T-helper 17 cell (primary cell): ENCODE measurements at places on chromosomes 5 and 9.

DNA sequence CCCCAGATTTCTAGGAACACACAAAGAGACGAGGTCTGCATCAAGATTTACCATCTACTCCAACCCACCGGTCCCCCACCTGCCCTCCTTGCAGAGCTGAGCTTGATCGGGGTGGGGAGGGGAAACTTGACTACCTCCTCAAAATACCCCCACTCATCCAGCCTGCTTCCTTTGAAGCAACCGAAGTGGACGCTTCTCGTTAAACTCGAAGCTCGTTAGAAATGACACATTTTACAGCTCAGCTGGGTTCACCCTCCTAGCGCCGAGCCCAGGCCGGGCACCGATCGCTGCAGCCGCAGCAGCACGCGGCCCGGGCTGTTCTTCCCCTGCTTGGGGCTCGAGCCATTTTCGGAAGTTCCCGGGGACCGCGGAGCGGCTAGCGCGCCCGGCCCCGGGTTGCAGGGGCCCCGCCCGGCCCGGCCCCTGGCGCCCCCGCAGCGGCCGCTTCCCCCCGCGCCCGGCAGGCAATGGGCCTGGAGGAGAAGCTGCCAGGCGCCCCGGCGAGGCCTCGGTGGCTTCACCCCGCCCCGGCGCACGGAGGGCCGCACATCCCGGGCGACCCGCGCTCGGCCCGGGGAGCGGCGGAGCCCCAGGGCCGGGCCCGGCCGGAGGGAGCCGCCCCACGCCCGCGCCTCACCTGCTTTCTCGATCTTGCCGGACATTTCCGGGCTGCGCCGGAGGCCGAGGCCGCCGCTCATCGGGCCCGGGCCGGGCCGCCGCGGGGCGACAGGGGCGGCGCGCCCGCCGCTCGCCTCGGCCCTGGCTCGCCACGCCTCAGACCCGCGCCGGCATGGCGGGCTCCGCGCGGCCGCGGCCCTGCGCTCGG is 530 bp downstream of the RAPGEF1 start:
- DNase-seq: peak; percentile 33

DNA sequence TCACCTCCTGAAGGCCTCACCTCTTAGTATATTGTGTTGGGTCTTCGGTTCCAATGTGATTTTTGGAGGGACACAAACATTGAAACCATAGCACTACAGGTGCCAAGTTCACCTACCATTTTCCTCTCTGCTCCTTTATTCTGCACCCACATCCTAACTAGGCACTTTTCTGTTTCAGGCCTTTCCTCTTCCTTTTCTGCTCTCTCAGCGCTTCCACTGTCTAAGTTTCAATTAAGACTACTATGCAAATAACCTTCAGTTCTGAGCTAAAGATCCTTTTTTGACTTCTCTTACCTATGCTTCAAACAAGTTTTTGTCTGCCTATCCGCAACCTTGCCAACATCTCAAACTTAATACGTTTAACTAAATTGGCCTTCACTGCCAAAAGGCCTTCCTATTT is 25.4 kb upstream of the ZFYVE16 start:
- no peak for DNase-seq

DNA sequence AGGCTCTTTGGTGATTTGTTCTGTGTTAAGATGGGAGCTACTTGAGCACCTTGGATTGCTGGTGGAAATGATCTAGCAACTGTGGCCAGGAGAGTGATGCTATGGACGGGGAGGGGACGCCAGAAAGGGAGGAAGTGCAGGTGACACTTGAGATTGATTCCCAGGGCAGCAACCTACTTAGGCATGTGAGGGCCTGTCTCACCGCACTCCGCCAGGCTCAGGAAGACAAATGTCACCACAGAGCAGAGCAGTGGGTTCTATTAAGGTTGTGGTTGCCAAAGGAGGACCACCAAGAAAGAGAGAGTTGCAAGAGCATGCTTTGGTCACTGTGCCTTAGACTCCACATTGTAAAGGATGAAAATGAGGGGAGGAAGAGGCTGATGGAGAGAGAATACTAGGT is 404.3 kb downstream of the IRX1 start:
- no peak for DNase-seq

DNA sequence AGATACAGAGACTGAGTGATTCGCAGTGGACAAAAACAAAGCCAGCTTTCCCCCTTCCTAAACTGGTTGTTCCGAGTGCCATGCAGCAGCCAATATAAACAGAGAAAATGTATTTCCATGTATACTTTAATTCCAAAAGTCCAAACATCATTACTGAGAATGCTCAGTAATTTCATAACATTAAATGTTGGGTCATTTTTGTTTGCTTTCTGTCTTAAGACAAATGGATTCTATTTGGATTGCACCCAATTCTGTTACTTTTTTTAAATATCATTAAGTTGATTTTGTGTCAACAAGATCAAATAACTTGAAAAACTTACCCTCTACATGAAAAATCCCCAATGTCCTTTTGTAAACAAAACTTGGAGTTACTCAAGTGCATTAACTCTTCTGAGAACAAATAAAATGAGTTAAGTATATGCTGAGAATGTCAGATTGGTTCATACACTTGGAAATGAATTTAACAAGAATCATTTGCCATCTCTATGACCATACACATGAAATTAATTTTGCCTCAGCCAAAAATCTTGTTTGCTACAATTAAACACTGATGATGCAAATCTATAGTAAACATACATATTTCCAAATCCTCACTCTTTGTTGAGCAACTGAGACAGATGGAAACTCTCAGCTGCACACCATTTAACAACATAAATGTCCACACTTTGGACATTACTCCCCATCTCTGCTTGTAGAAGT is 19.4 kb downstream of the LURAP1L start:
- DNase-seq: no peak

DNA sequence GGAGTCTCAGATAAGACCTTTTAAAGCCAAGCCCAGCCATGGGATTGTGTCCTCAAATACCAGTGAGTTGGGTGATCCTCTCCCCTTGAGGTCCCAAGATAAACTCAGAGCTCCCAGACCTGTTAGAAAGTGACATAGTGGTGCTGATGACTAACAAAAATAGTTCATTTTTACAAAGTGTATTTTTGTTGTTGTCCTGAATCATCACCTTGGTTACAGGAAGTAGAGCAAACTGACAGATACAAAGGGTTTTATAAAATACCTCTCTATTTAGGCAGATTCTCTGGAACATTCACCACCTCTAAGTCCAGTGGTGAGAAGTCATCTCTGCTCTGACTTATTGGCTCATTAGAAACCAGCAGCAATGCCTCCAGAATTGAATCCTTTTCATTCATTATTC is 259.3 kb downstream of the CEMIP2 start:
- no peak for DNase-seq

DNA sequence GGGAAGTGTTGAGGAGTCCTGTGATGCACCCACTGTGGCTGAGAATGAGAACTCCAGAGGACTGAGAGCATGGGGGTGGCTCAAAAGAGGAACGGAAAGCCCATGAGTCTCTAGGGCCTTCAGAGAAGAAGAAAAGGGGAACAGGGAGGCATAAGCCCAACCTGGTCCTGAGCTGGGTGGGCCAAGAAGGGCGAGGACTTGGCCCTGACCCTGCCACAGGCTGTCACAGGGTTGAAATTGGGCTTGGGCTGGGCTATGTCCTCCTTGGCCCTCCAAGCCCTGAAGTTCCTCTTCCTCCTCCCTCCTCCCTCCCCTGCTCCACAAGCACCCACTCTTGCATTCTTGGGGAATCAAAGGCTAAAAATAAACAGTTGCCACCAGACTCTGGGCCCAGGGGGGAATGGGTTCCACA is 49.3 kb upstream of the PPARGC1B start:
- DNase-seq: no peak

DNA sequence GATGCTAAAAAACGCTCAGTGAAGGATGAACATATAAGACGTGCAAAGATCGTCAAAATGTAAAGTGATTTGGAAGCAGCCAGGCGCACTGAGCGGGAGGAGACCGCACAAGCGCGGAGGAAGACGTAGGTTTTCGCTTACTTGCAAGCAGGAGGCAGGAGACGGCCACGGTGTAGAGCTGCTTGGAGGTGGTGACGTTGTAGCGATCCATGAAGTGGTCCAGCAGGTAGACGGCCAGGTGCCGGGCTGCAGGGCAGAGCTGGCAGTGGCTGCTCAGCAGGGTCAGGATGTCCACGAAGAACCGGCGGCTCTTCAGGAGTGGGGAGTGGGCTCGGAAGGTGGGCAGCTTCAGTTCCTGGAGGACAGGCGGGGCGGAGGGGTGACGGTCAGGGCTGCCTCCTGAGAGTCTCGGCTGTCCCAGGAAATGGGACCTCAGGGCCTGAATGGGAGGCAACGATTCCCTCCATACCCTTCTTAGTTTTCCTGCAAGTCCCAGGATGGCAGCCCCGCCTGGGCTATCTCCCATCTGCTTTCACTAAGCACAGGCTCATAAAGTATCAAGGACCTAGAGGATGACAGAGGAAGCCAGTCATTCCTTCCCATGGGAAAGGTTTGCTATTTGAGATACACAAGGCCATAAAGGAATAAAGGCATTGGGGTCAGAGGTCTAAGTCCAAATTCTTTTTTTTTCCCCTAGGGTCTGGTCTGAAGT is 31.8 kb downstream of the CCNJL start:
- no peak for DNase-seq

DNA sequence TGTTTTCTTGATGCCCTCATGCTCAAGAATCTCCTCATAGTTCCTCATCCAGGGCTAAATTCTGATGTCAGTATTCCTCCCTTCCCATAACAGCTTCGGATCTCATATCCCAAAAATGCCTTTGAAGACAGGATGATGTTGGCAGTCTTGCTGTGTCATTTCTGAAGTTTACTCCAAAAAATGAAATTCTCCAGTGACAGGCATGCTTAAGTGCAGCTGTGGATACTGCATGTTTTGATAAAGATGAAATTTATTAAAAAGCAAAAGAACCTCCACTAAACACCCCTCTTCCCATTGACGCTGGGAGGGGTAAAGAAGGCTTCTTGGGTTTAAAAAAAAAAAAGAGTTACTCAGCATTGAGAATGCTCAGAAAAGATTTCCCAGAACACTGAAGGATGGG is 43.1 kb downstream of the NDST1 start:
- no peak for DNase-seq

- no peak for DNase-seq
These were observed 78.7 kb upstream of the SMIM23 start for GRCh38 chr5:171706736-171707441.

GRCh38 chr5:33065131-33065530 is 354.0 kb downstream of the NPR3 start:
- DNase-seq: no peak

DNA sequence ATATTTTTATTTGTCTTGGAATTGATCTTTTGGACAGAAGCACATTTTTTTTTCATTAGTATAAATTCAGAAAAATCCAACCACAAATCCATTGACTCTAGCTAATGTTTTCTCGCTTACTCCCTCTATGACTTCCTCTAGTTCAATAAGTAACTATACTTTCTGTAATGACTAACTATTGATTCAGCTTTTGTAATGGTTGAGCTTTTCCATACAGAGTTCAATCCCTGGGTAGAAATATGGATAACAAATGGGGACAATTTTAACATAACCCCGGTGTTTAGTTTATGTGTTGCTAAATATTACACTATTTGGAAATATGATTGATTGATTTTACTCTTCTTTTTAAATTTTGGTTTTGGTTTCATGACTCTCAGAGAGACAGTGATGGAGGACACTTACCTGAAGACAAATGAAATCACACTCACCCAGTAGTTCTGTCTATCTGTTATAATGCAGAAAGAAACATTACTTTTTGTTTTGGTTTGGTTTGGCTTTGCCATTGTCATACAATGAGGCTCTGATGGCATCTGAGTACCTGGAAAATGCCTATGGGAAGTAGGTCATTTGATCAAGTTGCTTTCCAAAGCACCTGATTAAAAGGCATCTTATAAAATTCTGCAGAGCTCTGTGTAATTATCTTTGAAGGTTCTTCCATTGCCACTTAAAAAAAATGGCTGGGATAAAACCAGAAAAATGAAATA is 309.7 kb upstream of the MPDZ start:
- DNase-seq: no peak

- no peak for DNase-seq
These were observed 46.4 kb upstream of the EDIL3 start for GRCh38 chr5:84430863-84431663.

DNA sequence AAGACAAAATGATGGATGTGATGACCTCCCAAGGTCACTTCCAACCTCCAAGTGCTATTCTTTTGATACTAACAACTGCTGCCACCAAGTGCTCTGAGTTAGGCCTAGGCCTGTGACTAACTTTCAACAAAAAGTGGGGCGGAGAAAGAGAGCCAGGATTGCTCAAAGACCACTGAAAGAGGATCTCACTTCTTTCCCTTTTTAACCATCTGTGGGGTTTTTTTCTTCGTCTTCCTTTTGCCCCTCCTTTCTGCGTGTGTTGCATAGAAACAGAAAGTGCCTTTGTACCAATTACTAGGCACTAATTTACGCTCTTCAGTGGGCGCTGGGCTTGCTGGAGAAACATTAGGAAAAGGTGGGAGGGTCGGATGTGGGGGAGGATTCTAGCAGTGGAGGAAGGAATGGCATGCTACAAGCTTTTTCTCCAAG is 8.0 kb downstream of the KLF9 start:
- DNase-seq: no peak

- no peak for DNase-seq
These were observed 42.5 kb upstream of the RASGRF2 start for GRCh38 chr5:80917631-80918030.

DNA sequence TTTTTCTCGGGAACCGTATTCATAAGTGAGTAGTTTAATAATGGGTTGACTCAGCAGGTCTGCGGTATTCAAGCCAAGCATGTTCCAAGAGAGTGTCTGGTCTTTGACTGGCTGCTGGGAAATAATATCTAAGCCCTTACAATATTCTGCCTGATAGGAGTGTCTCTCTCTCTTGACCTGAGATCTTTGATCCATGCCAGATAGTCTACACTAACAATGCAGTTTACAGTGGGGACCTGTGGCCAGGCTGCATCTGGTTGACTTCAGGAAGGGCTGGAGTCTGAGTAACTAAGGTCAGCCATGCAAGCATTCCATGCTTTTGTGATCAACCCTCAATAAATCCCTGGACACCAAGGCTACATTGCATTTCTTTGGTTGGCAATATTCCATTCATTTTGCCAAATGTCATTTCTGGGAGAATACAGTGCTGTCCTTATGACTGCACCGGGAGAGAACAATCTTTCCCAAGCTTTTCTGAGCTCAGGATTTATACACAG is 195.5 kb downstream of the SEMA5A start:
- no peak for DNase-seq

GRCh38 chr5:6737043-6737941 is 24.1 kb downstream of the TENT4A start:
- DNase-seq: no peak

DNA sequence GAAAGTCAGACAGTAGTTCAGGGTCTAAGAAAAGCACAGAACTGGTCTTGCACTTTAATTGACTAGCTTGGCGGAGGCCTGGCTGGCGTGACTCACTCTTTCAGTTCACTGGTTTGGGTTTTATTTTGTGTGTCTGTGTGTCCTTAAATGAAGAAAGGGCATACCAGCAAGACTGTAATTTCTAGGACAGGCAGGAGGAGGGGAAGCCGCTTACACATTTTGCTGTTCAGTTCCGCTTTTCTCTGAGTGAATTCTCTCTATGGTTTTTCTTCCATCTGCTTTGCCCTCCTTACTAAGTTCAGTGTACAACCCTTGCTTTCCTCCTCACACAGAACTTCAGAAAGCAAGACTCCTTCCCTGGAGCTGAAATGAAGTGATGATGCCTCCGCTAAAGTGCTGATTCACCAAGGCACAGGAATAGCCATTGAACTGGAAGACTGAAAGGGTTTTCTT is 150.8 kb downstream of the MEF2C start:
- DNase-seq: no peak
